ENCODE measurements at places on chromosomes 13 and 19.

GRCh38 chr19:17294051-17294891 lies 9.0 kb downstream of the ABHD8 start:
- DNase-seq, result no peak

GRCh38 chr19:2719920-2720776 lies 1.0 kb downstream of the DIRAS1 start:
- peak; percentile 13 for DNase-seq

GRCh38 chr13:50780201-50781015 lies 63.1 kb downstream of the DLEU7 start:
- peak; percentile 23 for DNase-seq

GRCh38 chr19:41991025-41991424 lies 3.0 kb downstream of the ATP1A3 start:
- DNase-seq, result no peak

DNA sequence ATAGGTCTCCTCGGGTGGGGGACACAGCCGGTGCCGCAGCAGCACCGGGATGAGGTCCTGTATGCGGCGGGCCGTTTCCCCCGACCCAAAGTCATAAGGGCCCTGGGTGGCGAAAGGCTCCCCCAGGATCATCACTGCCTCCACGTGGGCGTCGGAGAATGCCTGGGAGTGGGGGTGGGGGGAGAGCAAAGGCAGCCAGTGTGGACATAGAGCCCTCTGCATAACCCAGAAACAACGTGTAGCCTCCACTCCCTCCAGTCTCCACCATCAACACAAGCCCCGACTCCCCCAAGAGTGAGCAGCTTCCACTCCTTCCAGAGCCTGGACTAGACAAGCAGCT lies 1.7 kb upstream of the NUMBL start:
- DNase-seq, result no peak

GRCh38 chr13:36096461-36097416 lies 34.4 kb downstream of the DCLK1 start:
- peak; percentile 47 for DNase-seq

Measured in fibroblast of upper back skin (primary cell).